ENCODE measurements at places on chromosomes 1 and 21.

GRCh38 chr1:198612471-198613260 lies 26.2 kb upstream of the PTPRC start:
- no peak for DNase-seq

- DNase-seq: no peak
Observed at GRCh38 chr1:6779089-6779805, 6.0 kb upstream of the CAMTA1 start.

DNA sequence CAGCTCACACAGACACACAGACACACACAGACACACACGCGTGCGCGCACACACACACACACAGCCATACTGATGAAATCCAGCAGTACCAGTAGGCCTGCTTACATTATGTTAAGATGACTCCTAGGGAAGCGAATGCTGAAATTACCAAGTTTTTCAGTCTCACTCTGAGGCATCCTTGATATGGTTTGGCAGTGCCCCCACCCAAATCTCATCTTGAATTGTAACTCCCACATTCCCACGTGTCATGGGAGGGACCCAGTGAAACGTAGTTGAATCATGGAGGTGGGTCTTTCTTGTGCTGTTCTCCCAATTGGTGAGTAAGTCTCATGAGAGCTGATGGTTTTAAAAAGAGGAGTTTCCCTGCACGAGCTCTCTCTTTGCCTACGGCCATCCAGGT lies 64.1 kb downstream of the TIAM1 start:
- no peak for DNase-seq

GRCh38 chr1:43797891-43798290 lies 90.6 kb downstream of the ST3GAL3 start:
- DNase-seq: no peak

- peak; percentile 78 for DNase-seq
Observed at GRCh38 chr1:147273409-147274336, 31.2 kb downstream of the CHD1L start.

DNA sequence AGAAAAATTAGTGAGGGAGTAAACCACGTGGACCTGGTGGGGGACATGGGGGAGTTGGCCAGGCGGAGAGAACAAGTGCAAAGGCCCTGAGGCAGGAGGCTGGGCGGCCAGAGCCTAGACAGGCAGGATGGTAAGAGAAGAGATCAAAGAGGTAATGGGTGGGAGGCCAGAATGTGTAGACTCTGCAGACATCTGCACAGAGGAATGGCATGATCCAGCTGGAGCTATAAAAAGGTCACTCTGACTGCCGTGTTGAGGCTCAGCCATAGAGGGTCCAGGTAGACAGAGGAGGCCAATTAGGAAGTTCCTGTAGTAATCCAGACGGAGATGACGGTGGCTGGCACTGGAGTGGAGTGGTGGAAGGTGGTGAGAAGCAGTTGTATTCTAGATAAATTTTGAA lies 3.6 kb downstream of the H6PD start:
- no peak for DNase-seq

GRCh38 chr1:158161446-158161845 lies 19.2 kb upstream of the CD1D start:
- DNase-seq: no peak

DNA sequence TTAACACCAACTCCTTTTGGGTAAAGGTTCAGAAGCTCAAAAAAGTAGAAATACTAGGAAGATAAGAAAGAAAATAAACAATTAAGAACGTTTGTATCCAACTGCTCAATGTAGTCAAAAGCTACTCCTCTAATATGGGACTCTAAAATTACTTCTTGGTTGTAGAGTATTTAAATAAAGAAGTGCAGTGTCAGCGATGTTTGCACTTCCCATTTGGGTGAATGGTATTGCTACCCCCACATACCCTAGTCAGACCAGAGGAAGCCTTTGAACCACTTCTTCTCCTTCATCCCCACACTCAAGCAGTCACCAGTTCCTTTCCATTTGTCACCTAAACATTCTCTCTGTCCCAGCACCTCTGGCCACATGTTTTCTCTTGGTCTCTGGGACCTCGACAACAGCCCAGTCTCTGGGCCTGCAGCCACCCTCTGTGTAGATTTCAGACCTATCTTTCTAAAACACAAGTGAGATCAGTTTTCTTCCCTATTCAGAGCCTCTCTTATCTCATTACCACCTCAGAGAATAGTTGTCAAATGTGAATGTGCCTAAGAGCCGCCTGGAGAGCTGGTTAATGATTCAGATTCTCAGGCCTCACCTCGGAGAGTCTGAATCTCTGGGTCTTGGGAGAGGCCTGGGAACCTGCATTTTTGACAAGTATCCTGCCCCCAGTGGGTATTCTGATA lies 109.8 kb downstream of the OMA1 start:
- DNase-seq: peak; percentile 73

DNA sequence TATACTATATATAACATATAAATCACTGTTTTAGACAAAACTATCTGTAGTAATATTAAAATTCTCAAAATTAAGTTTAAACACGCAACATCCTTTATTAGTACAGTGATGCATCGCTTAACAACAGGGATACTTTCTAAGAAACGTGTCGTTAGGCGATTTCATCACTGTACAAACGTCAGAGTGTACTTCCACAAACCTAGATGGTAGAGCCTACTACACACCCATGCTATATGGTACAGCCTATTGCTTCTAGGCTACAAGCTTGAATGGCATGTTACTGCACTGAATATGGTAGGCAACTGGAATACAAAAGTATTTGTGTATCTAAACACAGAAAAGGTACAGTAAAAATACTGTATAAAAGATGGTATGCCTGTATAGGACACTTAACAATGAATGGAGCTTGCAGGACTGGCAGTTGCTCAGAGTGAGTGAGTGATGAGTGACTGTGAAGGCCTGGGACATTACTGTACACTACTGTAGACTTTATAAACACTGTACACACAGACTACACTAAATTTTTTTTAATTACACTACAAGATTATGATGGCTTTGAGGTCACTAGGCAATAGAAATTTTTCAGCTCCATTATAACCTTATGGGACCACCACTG lies 10.5 kb downstream of the FOXJ3 start:
- no peak for DNase-seq

DNA sequence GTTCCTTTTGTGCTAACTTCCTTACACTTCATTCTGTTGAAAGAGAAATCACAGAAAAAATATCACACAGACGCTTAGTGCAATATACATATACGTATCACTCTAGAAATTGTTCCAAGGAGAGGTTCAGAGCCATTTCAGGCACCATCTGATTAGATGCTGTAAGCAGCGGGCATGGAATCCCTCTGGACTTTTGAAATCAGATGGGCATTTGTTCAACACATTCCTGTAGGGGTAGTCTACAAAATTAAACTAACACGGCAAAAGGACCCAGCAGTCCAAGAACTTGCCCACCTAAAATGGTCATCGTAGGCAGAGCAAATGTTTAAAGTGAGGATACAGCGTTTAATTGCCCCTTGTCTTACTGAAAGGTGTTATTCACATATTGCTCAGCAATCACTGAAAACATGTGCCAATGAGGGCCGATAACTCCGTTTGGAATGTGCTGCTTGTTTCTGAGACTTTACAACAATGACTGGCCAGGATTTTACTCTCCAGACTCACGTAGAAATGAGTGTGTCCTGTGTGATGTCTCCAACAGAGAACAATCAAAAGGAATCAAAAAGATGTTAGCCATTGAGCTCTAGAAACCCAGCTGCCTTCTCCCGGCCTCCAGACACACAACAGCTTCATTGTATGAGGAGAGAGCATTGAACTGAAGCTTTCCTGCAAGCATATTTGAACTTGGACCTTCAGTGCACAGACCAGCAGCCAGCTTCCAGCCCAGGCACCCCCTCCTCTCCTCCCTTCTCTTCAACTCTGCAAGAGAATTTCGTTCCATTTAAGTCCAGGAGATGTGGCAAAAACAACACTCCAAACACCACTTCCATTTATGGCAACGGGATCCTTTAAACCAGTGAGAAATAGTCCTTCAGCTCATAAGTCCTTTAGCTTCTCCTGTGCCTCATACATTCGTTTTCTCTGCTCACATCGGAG lies 32.1 kb upstream of the ADORA3 start:
- DNase-seq: no peak

DNA sequence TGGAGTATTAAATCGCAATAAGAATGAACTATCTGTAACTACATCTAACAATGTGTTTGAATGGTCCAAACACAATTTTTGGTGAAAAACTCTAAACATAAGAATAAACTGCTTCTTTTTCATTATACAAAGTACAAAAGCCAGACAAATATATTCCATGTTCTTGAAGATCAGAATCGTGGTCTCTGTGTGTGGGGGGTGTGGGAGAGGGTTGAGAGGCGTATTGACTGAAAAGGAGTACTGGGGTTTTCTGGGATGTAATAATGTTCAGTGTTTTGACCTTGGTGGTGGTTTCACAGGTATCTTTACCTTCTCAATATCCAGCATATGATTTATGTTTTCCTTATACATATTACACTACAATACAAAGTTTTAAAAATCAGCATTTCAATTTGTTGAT lies 764 bp upstream of the CFH start:
- DNase-seq: no peak

- DNase-seq: no peak
Observed at GRCh38 chr1:86110451-86111129, 46.0 kb downstream of the COL24A1 start.

DNA sequence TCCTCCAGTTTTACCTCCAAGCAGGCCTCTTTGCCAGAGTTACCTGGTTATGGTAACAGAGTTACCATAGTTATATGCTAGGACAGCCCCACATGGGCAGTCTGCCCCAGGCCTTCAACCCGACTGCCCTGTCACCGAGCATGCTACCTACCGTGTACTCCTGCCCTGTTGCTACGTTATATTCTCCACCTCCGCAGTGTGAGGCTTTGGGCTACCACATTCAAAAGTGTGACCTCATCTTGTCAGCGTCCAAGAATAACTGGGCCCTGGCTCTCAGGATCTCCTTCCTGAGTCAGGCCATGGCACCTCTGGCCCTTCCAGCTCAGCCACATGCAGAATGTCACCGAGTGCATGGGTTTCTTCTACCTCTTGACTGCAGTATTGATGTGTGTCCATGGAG lies 8.9 kb downstream of the MAPKAPK2 start:
- no peak for DNase-seq

DNA sequence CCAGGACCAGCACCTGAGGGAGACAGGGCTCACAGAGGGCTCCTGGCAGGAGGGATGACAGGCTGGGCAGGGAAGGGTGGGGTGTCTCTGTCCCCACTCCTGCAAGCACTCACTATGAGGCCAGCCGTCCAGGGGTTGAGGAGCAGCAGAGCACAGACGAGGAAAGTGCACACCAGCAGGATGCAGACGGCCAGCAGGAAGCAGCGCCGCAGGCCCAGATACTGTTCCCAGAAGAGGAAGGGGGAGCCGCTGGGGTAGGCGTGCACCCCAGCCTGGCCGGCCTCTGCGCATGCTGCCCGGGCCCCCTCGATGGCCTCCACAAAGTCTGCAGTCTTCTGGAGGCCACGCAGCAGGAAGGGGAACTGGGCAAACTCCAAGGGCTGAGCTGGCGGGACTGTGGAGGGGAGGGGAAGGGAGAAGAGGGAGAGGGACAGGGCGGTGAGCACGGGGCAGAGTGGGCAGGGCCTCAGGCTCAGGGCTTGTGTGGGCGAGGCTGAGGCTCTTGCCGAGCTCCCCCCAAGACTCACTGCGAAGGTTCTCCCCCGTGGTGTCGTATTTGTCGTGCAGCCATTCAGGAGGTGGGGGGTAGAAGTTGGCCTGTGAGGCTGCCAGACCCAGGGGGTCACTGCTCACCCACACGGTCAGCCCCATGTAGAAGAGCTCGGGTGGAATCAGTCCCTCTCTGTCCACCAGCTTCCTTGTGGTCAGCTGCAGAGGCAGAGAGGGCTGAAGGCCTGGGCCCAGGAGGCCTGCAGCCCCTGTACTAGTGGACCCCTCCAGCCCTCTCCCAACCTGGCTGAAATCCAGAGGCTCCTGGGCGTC lies 16.5 kb downstream of the PTCH2 start:
- DNase-seq: peak; percentile 76

GRCh38 chr1:83912876-83913275 lies 86.1 kb downstream of the TTLL7 start:
- no peak for DNase-seq

GRCh38 chr1:59322814-59323213 lies 25.9 kb downstream of the FGGY start:
- no peak for DNase-seq
